T-helper 17 cell (primary cell): ENCODE measurements at places on chromosomes 11 and 22.
A peak's percentile ranks its signal among the peaks of the same experiment; 100 is the strongest.

DNA sequence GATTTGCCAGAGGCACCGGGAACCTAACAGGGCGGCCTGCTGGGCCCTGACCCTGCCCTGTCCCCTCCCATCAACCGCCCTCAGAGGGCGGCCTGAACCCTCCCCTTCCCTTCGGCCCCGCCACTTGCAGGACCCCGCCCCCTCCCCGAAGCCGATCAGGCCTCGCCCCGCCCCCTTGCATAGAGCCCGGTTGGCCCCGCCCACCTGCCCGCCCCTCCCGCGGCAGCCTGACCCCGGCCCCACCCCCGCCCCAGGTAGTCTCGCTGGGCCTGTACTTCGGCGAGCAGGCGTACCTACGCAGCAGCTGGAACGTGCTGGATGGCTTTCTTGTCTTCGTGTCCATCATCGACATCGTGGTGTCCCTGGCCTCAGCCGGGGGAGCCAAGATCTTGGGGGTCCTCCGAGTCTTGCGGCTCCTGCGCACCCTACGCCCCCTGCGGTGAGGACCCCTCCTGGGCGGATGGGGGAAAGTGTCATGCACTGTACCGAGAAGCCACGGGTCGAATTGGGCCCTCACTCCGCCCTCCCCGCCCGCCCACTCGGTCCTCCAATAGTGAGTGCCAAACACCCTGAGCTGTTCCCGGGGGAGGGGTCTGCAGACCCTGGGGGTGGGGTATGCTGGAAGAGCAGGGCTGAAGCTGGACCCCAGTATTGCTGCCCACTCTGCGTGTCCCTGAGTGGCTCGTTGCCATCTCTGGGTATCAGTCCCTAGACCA, 94.1 kb downstream of the CACNA1I start:
- DNase-seq = no peak

GRCh38 chr11:33064866-33065265, 25.5 kb downstream of the TCP11L1 start:
- DNase-seq = no peak

DNA sequence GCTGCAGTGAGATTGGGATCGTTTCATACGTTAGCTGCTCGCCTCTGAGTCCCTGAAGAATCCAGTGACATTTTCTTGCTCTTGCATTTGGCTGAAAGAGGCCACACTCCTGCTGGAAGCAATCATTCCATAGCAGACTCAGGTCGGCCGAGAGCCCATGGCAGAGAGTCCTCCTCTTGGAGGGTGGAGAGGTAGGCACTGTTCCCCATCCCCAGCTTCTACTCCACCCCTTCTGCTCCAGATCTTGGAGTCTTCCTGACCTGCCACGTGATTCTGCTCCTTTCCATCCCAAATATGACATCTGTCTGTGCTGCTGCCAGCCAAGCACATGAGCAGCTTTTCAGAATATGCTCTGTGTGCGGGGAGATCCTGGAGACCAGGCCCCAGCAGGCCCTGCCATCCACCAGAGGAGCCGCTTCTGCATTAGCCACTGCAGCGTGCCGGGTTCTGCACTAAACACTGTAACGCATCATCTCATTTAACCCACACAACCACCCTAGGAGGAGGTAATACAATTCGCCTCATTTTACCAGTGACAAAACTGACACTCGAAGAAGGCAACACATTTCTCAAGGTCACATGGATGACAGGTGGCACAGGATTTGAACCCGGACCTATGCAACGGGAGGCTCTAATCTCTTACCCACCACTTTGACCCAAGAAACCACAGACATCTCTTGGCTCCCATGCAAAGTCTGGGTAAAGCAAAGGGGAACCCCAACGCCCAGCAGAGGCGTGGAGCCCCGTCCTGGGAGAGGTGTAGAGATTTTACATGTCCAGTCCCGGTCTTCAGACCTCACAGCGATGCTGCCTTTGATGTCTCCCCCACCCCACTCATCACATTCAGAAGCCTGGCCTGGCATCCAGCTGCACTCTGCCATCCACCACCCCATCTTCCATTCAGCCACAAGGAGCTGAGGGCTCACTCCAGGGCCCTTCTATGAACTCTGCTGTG, 78.8 kb downstream of the FEZ1 start:
- no peak for DNase-seq

DNA sequence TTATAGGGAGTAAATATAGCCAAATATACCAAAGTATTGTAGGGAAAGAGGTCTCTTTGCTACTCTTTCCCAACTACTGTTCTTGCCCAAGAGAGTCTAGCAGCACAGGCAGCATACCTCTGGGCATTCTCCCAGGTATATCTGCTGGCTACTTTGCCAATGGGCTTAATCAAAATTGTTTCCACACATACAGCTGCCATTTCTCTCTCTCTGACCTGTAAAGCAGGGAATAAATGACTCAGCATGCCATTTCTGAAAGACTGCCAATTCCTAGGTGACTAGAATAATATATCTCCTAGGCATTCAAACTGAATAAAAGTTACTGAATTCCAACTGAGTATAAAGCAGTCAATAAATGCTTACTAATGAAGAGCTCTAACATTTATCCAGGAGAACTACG, 44.6 kb downstream of the RDX start:
- DNase-seq = no peak

- DNase-seq = peak; percentile 69
Measured at GRCh38 chr22:39090426-39091064, 6.5 kb upstream of the APOBEC3H start.

GRCh38 chr11:102653744-102654291, 28.7 kb upstream of the MMP20 start:
- DNase-seq = no peak

- no peak for DNase-seq
Measured at GRCh38 chr11:59866836-59867235, 549 bp upstream of the TCN1 start.

GRCh38 chr22:24420072-24420976, 7.1 kb upstream of the ADORA2A start:
- no peak for DNase-seq

GRCh38 chr11:63212742-63213141, 30.7 kb downstream of the SLC22A25 start:
- DNase-seq = no peak

DNA sequence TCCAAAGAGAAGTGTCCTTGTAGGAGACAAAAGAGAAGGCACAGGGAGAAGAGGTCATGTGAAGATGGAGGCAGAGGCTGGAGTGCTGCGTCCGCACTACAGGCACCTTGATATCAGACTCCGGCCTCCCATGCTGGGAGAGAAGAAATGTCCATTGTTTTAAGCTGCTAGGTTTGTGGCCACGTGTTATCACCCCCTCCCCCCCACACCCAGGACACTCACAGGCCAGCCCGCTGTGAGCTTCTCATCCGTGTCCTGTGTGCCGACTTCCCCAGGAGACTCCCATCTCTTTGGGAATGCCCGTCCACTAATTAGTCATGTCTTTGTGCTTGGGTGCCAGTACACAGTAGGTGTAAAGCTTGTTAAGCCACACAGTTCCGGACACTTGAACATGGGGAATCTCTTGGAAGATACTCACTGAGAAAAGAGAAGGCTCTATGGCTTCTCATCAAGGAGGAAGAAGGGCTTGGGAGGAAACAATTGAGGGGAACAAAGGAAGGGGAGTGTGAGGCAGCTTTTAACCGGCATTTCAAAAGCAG, 1234.7 kb downstream of the TBC1D22A start:
- DNase-seq = no peak

GRCh38 chr11:28250192-28250591, 142.0 kb downstream of the METTL15 start:
- no peak for DNase-seq

- no peak for DNase-seq
Measured at GRCh38 chr11:74011360-74012073, 2.6 kb upstream of the UCP3 start.

- no peak for DNase-seq
Measured at GRCh38 chr11:8384199-8384821, 120.6 kb upstream of the LMO1 start.

DNA sequence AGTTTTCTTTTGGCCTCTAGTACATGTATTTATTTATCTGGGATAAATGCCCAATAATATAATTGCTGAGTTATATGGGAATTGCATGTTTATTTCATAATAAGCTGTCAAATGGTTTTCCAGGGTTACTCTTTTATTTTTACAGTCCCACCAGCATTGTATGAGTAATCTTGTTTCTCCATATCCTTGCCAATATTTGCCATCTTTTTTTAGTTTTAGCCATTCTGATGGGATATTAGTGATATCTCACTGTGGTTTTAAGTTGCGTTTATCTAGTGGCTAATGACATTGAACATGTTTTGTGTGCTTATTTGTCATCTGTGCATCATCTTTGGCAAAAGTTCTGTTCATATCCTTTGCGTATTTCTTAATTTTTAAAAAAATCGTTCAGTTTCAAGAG, 372.8 kb upstream of the CCDC179 start:
- no peak for DNase-seq

- no peak for DNase-seq
Measured at GRCh38 chr11:77441426-77441825, 32.5 kb downstream of the PAK1 start.

GRCh38 chr22:42072606-42073330, 1.3 kb upstream of the PHETA2 start:
- no peak for DNase-seq

GRCh38 chr11:126430581-126431335, 75.3 kb downstream of the ST3GAL4 start:
- DNase-seq = no peak

DNA sequence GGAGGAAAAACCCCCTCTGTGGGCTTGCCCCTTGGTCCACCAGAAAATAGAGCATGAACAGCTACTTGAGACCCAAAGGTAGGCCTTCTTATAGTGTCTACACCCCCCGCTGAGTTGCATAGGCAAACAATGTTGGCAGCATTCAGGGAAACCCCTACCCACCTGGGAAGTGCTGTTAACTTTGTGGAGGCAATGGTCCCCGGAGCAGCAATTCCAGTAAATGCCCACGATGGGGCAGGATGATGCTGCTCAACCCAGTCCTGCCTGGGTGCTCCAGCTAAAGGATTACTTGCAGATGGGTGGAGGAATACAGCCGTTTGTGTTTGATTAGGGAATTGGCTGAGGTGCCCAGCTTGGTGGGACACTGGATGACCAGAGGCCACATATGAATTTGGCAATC, 381.3 kb upstream of the ANO5 start:
- DNase-seq = no peak

- no peak for DNase-seq
Measured at GRCh38 chr11:47950396-47950795, 30.0 kb upstream of the PTPRJ start.

DNA sequence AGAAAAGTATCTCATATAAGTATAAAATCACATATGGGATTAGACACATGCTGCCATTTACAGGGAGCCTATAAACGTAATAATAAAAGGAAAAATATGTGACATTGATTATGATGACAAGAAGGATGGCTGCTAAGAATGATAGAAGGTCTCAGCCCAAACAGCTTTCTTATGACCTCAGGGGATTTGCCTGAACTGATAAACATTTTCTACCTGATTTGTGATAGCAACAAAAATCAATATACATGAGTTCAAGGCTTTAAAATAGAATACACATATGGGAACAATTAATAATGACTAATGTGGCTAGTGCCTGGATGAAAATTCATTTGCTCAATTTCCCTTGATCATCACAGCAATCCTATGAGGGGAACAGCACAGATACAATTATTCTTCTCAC, 636.8 kb upstream of the CCDC90B start:
- no peak for DNase-seq

DNA sequence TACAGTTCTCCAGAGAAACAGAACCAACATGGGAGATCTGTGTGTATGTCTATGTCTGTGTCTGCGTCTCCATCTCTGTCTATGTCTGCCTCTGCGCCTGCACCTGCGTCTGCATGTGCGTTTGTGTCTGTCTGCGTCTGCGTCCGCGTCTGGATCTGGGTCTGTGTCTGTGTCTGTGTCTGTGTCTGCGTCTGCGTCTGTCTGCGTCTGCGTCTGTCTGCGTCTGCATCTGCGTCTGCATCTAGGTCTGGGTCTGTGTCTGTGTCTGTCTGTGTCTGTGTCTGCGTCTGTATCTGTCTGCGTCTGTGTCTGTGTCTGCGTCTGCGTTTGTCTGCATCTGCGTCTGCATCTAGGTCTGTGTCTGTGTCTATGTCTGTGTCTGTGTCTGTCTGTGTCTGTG, 88.4 kb upstream of the SLC22A12 start:
- no peak for DNase-seq

DNA sequence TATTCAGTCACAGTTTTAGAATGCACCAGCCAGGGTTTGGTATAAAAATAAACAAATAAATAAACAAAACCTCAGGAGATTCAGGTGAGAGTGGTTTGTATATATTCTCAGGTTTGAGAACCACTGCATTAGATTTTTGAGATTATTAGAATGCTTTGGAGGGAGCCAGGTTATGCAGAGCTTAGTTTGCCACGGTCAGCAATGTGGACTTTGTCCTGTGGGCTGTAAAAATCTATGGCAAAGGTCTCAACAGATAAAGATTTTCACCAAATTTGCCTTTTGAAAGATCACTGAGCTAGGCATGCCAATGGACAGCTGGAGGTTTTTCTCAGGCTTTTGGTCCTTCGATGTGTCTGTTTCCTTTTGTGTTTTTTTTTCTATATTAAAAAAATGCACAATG, 650.1 kb upstream of the RAG2 start:
- no peak for DNase-seq

- no peak for DNase-seq
Measured at GRCh38 chr22:31083377-31083768, 2.3 kb downstream of the SMTN start.

DNA sequence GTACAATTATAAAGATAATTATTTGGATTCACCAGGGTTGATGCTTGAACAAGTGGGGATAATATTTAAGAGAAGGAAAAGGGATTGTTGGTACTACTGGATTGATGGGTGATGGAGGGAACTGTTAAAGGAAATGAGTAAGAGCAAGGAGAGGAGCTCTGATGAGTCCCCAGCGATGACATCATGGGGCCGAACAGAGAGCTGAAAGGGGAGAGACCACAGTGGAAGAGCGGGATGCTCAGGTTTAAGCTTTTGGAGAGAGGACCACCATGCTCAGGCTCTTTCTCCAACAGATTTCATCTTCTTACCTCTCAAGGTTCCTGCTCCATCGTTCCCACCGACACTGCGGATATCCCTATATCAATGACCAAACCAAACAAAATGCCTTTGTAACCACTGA, 568.7 kb downstream of the ETS1 start:
- no peak for DNase-seq

DNA sequence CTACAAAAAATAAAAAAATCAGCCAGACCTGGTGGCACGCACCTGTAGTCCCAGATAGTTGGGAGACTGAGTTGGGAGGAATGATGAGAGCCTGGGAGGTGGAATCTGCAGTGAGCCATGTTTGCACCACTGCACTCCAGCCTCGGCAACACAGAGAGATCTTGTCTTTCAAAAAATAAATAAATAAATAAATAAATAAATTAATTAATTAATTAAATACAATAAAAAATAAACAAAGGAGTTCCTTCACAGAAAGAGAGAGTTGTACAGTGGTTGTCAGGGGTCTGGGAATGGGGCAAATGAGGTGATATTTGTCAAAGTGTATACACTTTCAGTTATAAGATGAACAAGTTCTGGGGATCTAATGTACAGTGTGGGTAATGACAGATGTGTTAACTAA, 49.8 kb upstream of the GAB2 start:
- DNase-seq = no peak

GRCh38 chr11:1307163-1307870, 2.1 kb downstream of the TOLLIP start:
- DNase-seq = no peak
